Activated naive CD8-positive, alpha-beta T cell treated with anti-CD3 and anti-CD28 coated beads, Interleukin-2, amount 10 ng/mL, durations not matched to agents 7 days and 5 days (primary cell): ENCODE measurements at places on chromosomes 7 and 10. TPM values are rescaled to one million over a fixed set of nuclear protein-coding genes. Genes with fewer than 3 reads are reported as not detected.

- peak; percentile 19 for DNase-seq
Observed at GRCh38 chr7:2970861-2971260, 72.8 kb downstream of the CARD11 start.

- DNase-seq: no peak
Observed at GRCh38 chr10:101464599-101464998, 110.6 kb downstream of the BTRC start.

- no peak for DNase-seq
Observed at GRCh38 chr7:155453296-155454182, 4.4 kb upstream of the EN2 start.

DNA sequence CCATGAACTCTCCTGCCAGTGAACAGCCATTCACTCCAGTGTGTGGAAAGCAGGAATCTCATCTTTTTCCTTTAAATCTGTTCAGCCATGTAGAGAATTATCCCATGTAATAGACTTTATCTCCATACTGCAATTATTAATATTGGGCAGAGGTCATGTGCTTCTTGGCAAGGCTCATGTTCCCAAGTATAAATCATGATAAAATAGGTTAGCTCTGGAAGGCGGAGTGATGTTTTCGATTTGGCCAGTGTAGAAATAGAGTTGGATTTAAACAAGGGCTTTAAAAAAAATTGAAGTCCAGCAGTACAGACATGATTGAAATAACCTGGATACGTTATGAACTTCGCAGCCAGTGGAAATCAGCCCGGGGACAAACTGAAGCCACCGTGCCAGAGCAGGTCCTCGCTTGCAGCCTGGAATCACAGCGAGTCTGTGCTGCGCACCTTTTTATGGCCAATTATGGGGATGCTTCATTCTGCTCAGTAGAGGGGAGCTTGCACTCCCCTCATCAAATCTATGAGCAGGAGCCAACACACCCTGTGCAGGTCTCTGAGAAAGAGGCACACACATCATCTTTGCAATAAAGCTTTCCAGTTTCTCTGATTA lies 654.0 kb upstream of the MKI67 start:
- no peak for DNase-seq

DNA sequence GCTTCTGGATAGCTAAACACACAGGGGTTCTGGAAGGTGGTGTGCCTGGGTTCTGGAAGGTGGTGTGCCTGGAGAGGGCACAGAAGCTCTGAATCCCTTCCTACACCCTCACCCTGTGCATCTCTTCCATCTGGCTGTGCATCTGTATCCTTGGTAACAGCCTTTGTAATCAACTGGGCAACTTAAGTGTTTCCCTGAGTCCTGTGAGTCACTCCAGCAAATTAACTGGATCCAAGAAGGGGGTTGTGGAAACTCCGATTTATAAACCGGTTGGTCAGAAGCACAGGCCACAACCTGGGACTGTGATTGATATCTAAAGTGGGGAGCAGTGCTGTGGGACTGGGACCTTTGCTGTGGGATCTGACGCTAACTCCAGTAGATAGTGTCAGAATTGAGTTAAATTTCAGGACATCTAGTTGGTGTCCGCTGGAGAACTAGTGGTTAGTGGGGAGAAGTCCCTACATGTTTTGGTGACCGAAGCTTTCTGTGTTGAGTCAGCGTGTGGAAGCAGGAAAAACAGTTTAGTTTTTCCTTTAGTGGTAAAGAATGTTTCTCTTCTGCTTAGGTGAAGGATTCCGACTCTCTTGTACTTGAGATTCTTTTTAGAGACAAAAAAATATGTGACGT lies 228.1 kb downstream of the BMPER start:
- no peak for DNase-seq

DNA sequence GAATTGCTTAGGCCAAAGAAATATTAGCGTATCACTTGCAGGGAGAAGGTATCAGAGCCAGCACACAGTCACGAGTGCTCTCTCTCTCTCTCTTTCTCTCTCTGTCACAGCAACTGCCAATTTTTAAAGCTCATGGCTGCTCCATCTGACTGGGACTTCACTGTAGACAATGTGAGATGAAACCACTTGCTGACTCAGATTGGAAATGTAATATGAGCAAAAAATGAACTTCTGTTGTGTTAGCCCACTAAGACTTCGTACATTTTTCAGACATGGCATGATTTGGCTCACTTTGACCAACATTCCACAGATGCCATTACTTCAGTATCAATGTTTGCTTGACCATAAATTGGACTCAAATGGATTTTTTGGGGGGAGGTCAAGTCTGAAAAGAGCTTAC lies 68.1 kb downstream of the DGKB start:
- no peak for DNase-seq

DNA sequence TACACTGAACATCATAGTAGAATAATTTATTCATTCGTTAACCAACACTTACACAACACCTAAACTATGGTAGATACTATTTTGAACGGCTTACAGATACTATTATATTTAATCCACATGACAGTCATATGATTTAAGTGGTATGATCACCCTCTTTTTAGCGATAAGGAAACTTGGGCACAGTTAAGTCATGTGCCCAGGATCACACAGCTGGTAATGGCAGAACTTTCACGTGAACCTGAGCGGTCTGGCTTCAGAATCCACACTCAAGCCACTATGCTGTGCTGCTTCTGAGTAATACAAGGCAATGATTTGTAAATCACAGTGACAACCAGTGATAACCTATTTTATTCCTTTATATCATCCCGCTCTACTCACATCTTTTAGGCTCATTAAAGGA lies 99.1 kb downstream of the CELF2 start:
- DNase-seq: no peak

GRCh38 chr7:10913457-10913856 lies 60.2 kb upstream of the PHF14 start:
- no peak for DNase-seq

GRCh38 chr10:129531969-129532660 lies 65.1 kb downstream of the MGMT start:
- DNase-seq: no peak

GRCh38 chr10:115879372-115880089 lies 393.5 kb downstream of the GFRA1 start:
- DNase-seq: no peak

GRCh38 chr7:3438352-3438751 lies 137.3 kb downstream of the SDK1 start:
- no peak for DNase-seq

GRCh38 chr7:45203936-45204445 lies 46.4 kb downstream of the RAMP3 start:
- DNase-seq: no peak

GRCh38 chr10:76774987-76775603 lies 862.5 kb downstream of the KCNMA1 start:
- DNase-seq: no peak

DNA sequence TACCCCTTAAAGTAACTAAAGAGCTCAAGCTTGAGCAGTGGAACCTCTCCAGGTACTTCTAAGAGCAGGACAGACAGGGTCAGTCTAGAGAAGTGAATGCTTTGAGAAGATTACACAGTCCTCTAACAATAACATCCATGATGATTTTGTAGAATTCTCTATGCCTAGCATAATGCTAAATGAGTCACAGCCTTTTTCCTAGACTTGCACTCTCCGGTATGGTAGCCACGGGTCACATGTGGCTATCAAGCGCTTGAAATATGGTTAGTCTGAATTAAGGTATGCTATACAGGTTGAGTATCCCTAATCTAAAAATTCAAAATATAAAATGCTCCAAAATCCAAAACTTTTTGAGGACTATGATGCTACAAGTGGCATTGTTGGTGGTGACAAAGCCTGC lies 166.6 kb upstream of the MKLN1 start:
- no peak for DNase-seq

DNA sequence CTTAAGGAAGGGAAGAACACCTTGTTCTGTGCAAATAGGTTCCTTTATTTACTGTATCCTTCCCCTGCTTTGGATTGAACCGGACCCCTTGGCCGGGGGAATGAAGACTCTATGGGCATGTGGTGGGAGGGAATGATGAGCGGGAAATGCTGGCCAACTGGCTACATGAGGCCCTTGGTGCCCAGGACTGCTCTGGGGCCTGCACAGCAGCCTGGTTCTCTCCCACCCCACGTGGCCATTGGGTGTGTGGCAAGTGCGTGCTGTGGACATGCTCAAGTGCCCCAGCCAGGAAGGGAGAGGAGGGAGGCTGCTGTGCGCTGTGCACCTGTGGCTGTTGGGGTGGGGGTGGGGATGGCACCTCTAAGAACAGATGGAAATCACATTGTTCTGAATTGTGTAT lies 917.0 kb upstream of the GHITM start:
- DNase-seq: no peak

DNA sequence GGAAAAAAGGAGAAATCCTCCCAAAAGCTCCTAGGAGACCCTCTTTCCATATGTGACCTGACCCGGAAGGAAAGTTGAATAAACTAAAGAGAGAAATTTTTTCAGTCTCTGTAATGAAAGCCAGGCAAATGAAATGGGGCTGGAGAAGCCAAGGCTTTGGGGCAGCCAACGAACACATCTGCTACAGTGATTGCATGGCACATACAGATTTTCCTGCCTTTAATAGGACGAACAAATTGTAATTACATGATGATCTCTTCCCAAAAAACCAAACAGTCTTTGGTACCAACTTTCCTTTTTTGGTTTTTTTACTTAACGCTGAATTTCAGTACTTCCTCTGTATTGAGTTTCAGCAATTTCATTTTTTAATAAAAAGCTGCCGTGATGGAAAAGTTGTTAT lies 23.5 kb upstream of the PTN start:
- DNase-seq: no peak

DNA sequence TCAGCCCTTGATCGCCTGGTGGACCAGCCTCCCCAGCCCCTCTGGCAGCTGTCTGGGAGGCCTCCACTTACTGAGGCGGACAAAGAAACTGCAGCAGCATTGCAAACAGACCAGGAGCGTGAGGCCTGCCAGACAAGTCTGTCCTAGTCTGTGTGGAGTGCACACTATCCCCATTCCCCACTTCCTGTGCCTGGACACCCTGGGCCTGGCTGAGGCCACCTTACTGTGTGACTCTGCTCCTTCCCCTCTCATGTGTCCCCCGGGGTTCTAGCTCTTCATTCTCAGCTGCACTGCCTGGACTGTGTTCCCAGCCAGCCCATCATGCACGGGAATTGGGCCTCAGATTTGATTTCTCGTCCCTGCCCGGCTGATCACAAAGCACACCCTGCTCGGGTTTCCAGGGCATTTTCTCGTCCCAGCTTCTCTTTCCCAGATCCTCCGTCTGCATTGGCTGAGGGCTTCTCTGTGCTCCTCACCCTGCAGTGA lies 16.7 kb upstream of the C10orf90 start:
- no peak for DNase-seq

DNA sequence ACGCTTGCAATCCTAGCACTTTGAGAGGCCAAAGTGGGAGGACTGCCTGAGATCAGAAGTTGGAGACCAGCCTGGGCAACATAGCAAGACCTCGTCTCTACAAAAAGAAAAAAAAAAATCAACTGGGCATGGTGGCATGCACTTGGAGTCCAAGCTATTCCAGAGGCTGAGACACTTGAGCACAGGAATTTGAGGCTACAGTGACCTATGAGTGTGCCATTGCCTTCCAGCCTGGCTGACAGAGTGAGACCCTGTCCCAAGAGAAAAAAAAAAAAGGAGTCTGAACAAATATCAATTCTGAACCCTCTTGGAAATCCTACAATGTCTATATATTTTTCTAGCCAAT lies 126.8 kb upstream of the NRP1 start:
- DNase-seq: no peak

DNA sequence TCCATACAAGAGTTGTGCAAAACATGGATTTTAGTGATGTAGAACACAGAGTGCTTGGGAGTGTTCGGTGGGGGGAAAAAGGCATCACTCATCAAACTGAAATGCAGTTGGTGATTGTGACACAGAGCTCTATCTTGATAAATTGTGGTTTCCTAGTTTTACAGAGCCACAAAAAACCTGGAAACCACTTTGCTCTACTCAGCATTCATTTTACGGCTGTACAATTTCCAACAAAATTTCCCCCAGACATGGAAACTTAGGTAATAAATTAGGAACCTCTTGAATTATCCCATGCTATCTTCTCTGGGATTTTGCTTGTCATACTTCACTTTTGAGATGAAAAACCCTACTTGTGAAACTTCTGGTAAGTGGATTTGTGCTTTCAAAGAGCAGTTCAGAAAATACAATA lies 614.9 kb upstream of the FZD8 start:
- DNase-seq: no peak

DNA sequence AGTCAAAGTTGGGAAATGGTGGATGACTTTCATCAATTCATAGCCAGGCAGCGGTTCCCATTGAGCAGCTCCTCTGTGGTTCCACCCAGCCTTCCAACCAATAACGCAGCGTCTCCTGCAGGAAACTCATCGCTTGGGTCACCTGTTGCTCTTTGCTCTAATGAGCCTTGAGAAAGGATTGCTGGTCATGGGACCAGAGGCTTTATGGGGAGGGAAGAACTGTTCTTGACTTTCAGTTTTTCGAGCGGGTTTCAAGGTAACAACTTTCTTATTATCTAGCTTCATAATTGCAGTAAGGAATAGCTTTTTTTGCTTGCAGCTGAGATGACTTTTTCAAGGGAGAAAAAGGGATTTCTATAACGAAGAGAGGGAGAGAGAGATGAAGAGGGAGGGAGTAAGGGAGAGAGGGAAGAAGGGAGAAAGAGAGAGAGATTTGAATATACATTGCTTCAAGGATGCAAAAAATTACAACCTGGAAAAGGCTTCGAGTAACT lies 405 bp upstream of the ENTPD1 start:
- no peak for DNase-seq

GRCh38 chr7:82032901-82033300 lies 263.1 kb upstream of the HGF start:
- DNase-seq: no peak

- no peak for DNase-seq
Observed at GRCh38 chr7:74570533-74571156, 86.9 kb upstream of the GTF2I start.

GRCh38 chr7:128211626-128212025 lies 29.5 kb upstream of the LEP start:
- no peak for DNase-seq

- DNase-seq: no peak
Observed at GRCh38 chr10:62305813-62306212, 37.2 kb upstream of the RTKN2 start.

Gene CDNF
- total RNA-seq: 1.0 TPM

Gene GRID2IP
- total RNA-seq: 0.28 TPM

Gene NKX2-3
- total RNA-seq: not detected

Gene FBXO24
- total RNA-seq: 1.1 TPM

Gene SFRP5
- total RNA-seq: 0.22 TPM

Gene LUC7L2
- 138 TPM for total RNA-seq

Gene PLXNA4
- total RNA-seq: 20.5 TPM

Gene LOXL4
- total RNA-seq: not detected

Gene IRF5
- 8.2 TPM for total RNA-seq

Gene PRR15
- total RNA-seq: not detected

Gene SPDYE18
- total RNA-seq: 1.1 TPM

Gene ACHE
- total RNA-seq: not detected

Gene MBL2
- not detected for total RNA-seq

Gene TMEM270
- total RNA-seq: not detected
